Activated CD8-positive, alpha-beta memory T cell treated with anti-CD3 and anti-CD28 coated beads for 1 hour (primary cell): ENCODE measurements at places on chromosomes 4 and X.

- no peak for DNase-seq
Observed at GRCh38 chrX:112512509-112512908, 167.2 kb downstream of the LHFPL1 start.

GRCh38 chrX:80423744-80424143 lies 3.5 kb downstream of the TENT5D start:
- no peak for DNase-seq

- DNase-seq = no peak
Observed at GRCh38 chr4:120664851-120665250, 257.7 kb downstream of the PRDM5 start.

DNA sequence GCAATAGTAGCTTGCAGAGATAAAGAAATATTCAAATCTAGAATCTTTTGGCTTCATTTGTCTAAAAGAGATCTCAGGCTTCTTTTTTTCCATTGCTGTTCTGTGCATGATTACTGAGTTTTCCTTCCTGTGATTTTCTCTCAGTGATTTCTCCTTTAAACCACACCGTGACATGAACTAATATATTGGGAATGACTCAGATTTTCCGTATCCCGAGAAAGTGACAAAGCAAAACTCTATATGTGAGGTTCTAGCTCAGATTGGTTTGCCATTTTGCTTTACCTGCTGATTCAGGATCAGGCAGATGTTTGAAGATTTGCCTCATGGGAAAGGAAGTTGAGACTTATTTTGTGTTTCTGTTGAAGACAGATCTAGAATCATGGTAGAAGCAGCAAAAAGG lies 59.4 kb downstream of the MTHFD2L start:
- DNase-seq = no peak

DNA sequence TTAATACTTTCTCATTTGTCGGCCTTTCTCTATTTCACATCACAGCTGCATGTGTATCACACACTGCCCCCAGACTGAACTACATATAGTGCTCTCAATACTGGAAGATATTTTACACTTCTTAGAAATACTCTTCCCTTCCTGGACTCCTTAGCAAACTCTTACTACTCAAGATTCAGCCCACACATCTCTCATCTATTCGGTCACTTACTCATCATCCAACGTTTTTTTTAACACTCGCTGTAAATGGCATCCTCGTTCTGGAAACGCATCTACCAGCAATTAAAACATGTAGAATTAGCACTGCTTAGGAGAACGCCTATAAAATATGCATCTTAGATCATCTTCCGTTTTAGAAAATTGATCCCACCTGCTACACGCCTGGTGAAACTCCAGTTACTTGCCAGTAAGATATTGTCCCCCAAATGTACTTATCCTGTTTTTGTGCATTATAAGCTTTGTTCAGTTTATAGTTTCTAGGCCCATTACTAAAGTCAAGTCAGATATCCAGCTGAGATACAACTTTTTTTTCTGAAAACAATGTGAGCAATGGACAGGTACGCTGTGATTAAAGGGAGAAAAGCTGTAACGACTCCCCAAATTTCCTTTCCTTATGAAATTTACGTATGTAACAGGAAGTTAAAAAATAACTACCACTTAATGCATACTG lies 1.0 kb downstream of the LRP2BP start:
- no peak for DNase-seq

DNA sequence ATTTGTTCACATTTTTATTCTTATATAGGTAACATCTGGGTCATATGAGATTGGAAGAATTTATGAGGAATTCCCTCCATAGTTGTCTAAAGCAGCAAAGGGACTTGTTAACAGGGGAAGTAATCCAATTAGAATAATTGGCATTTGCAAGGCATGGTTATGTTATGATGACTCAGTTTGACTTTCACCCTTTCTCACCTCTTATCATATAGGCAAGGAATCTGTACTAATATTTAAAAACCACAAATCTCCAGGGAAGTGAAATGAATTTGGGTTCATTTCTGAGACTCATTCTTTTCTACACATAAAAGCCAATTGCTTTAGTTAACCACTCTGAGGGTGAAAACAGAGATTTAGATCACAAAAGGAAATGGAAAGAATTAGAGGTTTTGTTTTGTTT lies 281.5 kb upstream of the DKK2 start:
- DNase-seq = no peak

DNA sequence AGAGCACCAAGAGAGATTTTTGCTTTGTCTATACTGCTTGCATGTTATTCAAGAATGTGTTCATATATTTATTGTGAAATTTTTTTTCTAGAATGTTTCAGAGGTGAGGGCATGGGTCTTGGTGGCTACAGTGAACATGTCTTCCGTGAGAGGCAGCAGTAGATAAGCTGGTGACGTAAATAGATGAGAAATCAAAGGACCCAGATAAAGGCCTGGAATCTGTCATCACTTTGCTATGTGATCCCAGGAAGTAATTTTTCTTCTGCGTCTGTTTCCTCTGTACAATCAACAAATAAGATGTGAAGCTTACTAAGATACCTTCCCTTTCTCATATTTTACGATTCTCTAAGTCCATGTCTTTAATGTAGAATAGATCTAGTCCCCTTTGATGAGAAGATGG lies 129.1 kb downstream of the COL4A6 start:
- no peak for DNase-seq

- no peak for DNase-seq
Observed at GRCh38 chr4:22202246-22202974, 253.8 kb upstream of the KCNIP4 start.

- no peak for DNase-seq
Observed at GRCh38 chrX:77342004-77342403, 105.2 kb upstream of the FGF16 start.

GRCh38 chrX:112808007-112808406 lies 32.6 kb downstream of the AMOT start:
- DNase-seq = no peak

DNA sequence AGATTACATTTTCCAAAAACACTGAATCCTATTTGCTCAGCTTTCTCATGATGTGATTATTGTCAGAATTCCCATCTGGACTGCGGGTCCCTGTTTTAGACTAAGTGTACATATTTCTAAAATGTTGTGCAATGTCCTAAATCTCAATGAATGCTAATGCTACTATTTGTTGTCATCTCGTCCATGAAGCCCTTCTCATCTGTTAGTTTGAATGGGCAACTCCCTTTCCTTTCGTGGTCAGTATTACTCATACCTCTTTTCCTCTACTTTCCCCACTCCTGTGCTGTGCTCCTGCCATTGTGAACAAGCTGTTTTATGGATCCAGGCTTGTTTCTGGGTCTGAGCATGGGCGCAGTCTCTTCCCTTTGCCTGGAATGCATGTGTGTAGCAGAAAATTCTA lies 91.0 kb downstream of the MID1 start:
- no peak for DNase-seq

GRCh38 chr4:1939664-1940509 lies 68.7 kb downstream of the NSD2 start:
- DNase-seq = no peak

DNA sequence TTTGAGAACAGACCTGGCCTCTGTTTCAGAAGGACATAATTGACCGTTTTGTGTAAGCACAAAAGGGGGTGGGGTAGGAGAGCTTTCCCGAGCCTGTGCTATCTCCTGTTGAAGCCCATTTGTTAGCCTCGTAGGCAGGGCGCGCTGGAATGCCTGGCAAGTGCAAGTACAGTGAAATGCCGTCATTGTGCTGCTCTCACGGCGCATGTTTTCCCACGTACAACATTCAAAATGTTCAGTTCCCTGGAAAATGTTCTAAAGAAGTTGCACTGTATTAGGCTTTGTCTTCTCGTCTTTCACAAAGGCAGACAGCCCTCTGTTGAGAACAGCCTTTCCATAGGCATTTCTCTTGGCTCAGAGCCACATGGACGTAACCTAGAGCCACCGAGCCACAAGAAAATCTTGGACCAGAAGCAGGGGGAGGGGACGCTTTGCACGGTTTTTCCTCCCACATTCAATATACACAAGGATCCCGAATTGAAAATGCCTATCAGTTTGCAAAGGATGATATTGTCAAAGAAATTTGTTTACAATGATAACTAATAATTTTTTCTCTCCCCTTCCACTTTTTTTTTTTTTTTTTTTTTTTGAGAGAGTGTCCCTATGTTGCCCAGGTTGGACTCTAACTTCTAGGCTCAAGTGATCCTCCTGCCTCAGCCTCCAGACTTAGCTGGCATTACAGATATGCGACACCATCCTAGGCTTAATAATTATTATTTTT lies 54.6 kb upstream of the RAPGEF2 start:
- no peak for DNase-seq

GRCh38 chrX:109840585-109840984 lies 107.5 kb upstream of the ACSL4 start:
- DNase-seq = no peak

- no peak for DNase-seq
Observed at GRCh38 chr4:85370400-85371032, 104.4 kb upstream of the ARHGAP24 start.

- no peak for DNase-seq
Observed at GRCh38 chr4:101987623-101988243, 197.2 kb downstream of the BANK1 start.

DNA sequence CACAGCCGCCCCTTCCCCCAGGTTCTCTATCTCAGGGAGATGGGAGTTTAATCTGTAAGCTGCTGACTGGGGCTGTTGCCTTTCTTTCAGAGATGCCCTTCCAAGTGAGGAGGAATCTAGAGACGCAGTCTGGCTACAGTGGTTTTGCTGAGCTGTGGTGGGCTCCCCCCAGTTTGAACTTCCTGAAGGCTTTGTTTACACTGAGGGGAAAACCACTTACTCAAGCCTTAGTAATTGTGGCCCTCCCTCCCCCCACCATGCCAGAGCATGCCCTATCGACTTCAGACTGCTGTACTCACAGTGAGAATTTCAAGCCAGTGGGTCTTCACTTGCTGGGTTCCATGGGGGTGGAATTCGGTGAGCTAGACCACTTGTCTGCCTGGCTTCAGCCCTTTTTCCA lies 131.3 kb downstream of the FAAH2 start:
- no peak for DNase-seq

GRCh38 chr4:69816236-69816635 lies 43.7 kb downstream of the SULT1E1 start:
- DNase-seq = no peak

DNA sequence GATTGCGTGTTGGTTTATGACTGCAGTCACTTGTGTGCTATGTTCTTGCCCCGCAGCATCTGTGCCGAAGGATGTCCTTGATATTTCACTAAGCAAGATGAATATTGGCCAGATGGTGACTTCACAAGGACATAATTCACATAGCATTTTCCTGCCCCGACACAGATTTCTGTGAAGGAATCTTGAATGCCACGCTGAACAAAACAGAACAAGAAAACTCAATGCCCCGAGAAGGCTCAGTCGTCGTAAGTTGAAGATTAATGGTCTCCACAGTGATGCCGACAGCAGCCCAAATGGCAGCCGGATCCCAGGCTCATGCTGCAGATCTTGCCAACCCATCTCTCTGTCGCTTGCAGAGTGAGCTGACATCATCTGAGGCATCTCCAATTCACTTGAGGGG lies 145.9 kb downstream of the CPEB2 start:
- no peak for DNase-seq

DNA sequence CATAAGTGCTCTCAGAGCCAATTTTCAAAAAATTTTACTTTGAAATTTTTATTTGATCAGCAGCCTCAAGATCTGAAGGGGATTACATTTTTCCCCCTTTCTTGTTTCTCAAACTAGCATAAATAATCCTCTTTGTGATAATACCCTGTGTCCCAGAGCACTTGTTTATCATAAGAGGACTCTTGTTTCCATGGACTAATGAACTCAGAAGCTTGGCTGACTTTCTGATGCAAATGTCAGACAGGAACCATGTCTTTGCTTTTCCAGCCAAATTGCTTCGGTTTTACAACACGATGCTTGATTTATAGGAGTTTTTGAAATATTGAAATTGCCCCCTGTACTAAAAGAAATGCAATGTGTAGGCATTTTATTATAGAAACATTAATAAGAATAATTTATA lies 859.3 kb upstream of the LCORL start:
- DNase-seq = no peak

DNA sequence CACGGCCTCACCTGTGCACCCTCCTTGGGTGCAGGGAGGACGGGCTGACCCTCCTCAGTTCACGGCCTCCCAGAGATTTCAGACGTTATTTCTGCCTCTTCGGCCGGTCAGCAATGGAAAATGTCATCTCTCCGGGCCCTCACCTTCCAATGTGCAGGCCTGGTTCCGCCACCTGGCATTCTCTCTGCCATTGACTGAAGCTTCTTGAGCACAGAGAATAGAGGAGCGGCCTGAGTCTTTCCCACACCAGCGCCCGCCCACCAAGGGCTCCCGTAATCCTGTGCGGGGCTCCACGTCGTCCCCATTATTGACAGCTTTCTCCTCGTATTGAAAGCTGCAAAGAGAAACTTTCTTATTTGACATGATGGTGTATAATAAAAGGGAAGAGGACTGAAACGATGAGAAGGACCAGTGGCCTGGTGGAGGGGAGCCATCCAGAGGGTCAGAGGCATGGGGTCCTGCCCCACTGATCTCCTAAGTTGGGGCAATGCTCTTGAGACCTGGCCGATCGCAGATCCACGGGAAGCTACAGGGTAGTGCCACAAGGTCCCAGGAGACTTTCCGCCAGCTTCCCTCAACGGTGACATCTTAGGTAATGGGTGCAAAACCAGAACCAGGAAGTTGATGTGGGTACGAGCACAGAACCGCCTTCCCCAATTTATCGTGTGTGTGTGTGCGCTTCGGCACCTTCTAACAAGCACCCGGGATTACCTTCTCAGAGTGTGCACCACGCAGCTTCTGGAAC lies 20.6 kb downstream of the HTRA3 start:
- DNase-seq = no peak

- no peak for DNase-seq
Observed at GRCh38 chr4:73687421-73687820, 52.9 kb upstream of the CXCL8 start.

- no peak for DNase-seq
Observed at GRCh38 chr4:52059372-52059771, 8.3 kb downstream of the SPATA18 start.

DNA sequence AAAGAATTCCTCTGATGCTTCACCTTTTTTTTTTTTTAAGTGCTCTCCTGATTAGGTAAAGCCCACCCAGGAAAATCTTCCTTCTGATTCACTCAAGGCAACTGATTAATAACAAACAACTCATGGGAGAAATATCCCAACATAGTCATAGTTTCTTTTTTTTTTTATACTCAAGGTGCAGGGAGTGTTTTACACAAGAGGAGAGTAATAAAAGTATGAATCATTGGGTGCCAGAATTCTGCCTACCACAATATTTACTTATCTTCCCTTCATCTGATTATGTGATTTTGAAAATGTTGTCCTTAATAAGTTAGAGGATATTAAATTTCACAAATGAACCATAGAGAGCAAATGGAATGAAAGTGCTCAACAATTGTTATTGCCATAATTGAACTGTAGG lies 329.9 kb downstream of the TECRL start:
- no peak for DNase-seq

GRCh38 chr4:114163051-114163450 lies 183.6 kb upstream of the ARSJ start:
- no peak for DNase-seq

DNA sequence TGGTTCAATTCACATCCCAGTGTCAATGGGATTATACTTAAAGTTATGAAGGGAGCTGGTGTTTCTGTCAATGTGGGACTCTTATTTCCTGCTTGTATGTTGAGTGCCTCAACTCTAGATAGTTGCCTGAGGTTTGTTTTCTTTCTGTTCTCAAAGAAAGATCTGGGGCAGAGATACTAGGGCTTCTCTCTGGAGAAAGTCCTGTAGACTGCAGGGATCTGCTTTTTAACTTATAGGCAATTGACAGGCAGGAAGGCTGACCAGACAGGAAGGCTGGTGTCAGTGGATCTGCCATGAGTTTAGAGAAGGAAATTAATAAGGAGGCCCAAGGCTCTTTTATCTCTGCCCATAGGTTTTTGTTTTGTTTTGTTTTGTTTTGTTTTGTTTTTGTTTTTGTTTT lies 64.0 kb upstream of the PRKX start:
- no peak for DNase-seq

- DNase-seq = no peak
Observed at GRCh38 chr4:171235521-171235920, 577.7 kb upstream of the GALNTL6 start.
